Glomerular endothelial cell (primary cell): ENCODE measurements at places on chromosomes 13 and 19. TPM values are rescaled to one million over a fixed set of nuclear protein-coding genes. Genes with fewer than 3 reads are reported as not detected.

DNA sequence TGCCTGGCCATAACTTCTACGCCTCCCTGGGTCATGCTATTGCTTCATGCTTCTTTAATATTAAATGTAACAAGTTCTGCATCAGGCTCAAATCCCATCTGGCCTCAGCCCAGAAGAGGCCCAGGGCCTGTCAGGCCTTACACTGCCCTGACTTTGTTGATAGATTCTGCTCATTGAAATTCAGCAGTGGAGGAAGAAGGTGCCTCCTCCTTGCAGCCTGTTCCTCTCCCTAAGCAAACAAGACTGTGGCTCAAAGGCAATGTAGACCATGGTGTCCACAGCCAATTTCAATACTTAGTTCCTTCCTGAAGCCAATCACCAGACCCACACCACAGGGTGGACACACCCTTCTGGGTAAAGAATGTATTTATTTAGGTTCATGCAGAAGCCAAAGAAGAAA lies 59.4 kb downstream of the LACC1 start:
- DNase-seq = no peak

DNA sequence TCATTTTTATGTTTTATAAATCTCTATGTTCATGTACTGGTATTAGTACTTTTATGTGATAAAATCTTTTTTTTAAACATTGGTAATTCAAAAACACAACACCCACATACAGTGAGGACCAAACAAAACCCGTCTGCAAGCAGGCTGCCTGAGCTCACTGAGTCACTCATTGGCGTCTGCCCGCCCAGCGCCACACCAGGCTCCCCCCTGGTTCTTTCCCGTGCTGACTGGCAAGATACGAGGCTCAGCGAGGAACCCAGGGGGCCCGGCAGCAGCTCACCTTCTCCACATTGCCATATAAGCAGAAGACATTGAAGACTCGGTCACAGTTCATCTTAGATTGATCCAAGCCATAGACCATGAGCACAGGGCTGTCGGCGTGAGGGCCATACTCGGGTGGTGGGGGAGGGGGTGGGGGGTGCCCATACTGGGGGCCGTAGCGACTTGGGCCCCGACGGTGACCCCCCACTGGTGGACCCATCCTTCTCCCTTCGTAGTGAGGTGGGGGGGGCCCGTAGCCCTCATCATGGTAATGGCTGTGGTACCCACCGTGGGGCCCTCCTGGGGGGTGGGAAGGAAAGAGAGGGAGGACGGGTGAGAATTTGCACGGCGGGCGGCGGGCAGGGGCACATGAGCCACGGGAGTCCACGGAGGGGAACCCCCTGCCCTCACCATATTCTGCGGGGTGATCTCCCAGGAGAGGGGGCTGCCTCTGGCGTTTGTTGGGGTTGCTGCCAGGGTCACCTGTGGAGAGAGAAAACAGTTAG lies 8.4 kb upstream of the ECH1 start:
- DNase-seq = no peak

- no peak for DNase-seq
These were observed 64.3 kb downstream of the RASL11A start for GRCh38 chr13:27334774-27335435.

- no peak for DNase-seq
These were observed 3.3 kb downstream of the RNASEH2B start for GRCh38 chr13:50912851-50913250.

DNA sequence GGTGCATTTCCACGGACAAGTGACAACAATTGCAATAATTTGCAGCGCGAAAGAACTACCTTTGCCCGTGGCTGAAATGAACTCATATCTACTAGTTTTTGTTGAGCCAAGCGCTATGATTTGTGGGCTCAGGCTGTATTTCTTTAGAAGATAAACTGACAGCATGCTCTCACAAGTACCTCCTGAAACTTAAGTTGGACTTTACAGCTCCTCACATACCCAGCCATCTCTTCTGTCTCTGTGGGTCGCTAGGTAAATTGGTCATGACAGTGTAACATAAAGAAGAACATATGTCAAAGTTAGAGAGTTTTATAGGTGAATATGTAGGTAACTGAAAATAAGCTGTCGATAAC lies 839 bp downstream of the COG6 start:
- DNase-seq = no peak

DNA sequence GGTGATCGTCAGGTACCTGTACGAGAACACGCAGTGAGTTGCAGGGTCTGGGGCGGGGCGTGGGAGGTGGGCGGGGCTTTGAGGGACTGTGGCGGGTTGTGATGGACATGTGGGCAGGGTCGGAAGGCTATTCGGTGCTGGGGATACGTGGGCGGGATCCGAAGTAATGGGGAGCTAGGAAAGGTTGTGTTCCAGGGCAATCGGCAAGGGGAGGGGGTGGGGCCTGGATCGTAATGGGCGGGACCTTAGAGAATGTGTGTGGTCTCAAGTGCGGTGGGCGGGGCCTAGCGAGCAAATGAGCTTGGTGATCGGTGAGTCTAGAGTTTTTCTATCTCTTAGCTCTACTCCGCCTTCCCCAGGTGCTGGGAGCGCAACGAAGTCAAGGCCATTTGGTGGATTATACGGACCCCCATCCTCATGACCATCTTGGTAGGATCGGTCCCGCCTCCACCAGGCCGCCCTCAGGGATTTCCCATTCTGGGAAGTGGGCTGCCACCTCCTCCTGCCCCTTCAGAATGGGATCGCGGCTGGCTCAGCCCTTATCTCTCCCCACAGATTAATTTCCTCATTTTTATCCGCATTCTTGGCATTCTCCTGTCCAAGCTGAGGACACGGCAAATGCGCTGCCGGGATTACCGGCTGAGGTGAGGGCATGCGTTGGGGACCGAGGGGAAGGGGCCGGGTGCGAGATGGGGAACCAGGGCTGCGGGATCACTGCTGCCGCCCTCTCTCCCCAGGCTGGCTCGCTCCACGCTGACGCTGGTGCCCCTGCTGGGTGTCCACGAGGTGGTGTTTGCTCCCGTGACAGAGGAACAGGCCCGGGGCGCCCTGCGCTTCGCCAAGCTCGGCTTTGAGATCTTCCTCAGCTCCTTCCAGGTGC lies 9.6 kb downstream of the GIPR start:
- no peak for DNase-seq

GRCh38 chr19:40800997-40801377 lies 2.0 kb downstream of the EGLN2 start:
- DNase-seq = no peak

DNA sequence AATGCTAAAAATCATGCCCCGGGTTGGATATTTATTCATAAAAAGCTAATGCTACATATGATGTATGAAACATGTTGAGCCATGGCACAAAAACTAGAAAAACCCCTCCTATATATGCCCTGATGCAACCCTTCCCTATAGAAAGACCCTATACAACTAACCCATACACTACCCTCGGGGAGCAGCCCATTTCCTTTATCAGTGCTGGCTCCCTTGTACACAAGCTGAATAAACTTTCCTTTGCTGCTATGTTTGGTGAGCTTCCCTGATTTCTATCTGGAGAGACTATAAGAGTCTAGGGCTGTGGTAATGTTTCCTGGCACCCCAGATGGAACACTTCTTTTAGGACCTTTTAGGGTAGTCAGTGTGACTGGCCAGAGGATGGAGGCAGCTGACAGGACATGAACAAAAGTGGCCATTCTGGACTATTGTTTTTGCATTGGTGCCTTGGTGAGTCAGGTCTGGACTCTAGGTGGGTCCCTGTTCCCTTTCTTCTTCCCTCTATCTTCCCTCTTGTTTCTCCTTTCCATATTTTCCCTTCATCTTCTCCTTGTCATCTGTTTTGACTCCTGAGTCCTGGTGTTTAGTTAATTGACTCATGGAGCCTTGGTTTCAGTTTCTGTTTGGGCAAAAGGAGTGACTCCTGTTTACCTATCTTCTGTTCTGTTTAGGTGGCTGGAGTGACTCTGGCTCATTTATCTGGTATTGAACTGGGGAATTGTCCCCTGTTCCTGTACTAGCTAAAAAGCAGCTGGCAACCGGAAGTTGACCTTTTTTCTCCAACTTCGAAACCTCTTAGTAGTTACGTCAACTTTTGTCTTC lies 1321.8 kb upstream of the PCDH9 start:
- no peak for DNase-seq

GRCh38 chr19:44367024-44367423 lies 10.5 kb upstream of the ZNF112 start:
- DNase-seq = no peak

DNA sequence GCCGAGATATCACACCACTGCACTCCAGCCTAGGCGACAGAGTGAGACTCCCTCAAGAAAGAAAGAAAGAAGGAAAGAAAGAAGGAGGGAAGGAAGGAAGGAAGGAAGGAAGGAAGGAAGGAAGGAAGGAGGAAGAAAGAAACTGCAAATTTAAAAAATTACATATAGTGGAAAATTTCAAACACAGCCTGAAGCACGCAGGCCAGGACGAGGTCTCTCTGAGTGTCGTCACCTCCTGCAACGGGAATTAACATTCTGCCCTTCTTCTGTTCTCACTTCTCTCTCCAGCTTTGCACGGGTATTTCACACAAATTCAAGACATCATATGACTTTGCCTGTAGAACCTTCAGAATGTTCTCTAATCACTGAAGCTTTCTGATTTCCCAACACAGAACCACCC lies 108.2 kb downstream of the GNG7 start:
- DNase-seq = no peak

DNA sequence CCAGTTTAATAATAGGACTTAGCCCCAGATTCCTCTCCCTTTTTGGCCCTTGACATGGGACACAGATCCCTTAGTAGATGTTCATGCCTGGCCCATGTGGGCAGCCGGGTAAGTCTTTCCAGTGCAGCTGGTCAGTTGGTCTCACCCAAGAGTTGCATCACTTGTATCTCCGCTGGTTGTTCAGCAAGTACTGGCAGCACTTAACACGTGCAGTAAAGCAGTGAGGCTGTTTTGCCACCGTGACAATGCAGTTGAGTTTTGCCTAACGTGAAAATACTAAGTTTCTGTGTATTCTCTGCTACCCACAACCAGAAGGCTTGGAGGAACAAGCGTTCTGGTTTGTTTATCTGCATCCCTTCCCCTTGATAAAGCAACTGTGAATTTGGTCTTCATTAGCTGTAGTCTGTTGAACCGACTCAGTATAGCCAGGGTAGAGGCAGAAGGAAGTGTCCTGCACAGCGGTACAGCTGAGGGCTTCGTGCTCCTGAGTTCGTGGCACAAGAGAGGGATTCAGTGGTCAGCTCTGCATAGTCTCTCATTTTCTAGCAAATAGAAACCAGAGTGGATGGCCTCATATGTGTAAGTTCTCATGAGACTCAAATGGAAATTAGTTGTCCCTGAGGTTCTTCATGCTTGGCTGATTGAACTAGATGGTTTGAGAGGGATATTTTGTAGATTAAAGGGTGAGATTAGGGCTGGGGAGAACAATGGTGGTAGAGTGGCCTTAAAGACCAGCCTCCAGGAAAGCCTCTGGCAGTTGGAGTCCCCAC lies 50.3 kb downstream of the ARHGEF7 start:
- DNase-seq = no peak

- no peak for DNase-seq
These were observed 147.4 kb downstream of the PDS5B start for GRCh38 chr13:32733690-32734089.

DNA sequence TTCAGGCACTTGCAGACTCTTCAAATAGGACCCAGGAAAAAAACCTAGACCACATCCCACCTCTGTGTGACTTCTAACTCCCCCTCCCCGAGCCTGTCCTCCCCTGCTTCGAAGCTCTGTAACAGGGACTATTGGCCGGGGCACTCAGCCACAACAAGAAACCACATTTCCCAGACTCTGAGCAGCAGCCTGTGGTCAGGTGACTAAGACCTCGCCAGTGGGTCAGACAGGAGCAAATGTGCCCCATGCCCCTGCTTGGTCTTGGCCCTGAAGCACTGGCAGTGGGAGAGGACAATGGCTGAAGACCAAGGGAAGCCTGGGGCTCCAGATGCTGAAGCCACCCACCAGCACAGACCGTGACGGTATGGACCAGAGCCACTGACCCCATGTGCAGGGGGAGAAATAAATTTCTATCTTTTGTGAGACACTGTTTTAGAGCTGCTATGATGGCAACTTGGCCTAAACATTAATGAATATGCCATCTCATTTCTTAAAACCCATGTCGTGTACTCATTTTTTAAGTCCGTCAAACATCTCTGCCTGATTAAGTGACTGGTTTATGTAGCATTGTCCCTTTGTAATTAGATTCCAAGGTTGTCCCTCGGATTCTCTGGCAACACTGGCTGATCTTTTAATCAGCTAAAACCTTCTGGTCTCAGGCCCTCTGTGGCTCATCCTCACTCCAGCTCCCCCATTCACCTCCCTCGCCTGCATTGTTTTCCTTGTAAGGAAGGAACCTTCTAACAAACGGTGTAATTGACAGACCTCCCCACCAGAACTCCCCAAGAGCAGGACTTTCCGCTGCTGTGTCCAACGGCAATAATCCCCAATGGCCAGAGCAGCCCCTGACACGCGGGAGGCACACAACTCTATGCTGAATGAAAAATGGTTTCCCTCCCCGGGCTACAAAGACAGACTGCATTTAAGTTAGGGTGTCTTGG lies 98.4 kb downstream of the STK24 start:
- no peak for DNase-seq

DNA sequence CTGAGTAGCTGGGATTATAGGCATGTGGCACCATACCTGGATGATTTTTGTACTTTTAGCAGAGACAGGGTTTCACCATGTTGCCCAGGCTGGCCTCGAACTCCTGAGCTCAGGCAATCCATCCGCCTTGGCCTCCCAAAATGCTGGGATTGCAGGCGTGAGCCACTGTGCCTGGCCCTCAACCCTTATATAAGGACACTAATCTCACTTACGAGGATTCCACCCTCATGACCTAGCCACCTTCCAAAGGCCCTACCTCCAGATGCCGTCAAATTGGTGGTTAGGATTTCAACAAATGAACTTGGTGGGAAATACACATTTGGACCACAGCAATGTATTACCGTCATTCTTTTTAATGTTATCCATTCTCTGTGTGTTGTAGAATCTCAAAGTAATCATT lies 61.0 kb downstream of the ING1 start:
- DNase-seq = no peak

- DNase-seq = no peak
These were observed 1.9 kb upstream of the FXYD7 start for GRCh38 chr19:35140962-35141836.

GRCh38 chr13:57627663-57628062 lies 3.9 kb upstream of the PCDH17 start:
- DNase-seq = no peak

GRCh38 chr19:41691268-41691970 lies 3.3 kb upstream of the CEACAM7 start:
- no peak for DNase-seq

- DNase-seq = no peak
These were observed 522.0 kb upstream of the ATXN8OS start for GRCh38 chr13:69585656-69586055.

DNA sequence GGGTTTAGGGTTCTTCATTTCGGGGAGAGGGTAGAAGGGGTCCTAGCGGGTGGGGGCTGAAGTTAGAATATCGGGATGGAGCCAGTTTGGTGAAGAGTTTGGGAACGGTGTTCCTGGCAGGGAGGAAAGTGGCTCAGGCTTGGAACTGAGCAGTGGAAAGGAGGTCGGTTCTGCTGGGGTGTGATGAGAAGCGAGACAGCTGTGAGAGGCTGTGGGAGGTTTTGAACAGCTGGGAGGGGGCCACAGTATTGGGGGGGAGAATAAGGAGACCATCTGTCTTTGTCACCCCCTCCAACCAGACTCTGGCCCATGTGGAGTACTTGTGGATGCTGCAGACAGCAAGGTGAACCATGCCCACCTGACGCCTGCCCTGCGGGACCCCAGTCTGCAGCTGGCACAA lies 1.0 kb upstream of the TM6SF2 start:
- DNase-seq = no peak

PLVAP gene
- total RNA-seq = 5.4 and 22.9 TPM in 2 replicates

DNM2 gene
- 123 and 178 TPM in 2 replicates for total RNA-seq

NAPSA gene
- total RNA-seq = 0.10 and 0.70 TPM in 2 replicates

PEAK3 gene
- total RNA-seq = 0.05 TPM in 1 of 2 replicates, not detected in the other

PODNL1 gene
- 0.18 and 1.3 TPM in 2 replicates for total RNA-seq

SIGLEC8 gene
- total RNA-seq = not detected in 2 replicates

IZUMO4 gene
- total RNA-seq = 0.99 and 6.6 TPM in 2 replicates

LMTK3 gene
- not detected in 2 replicates for total RNA-seq

ZSCAN1 gene
- not detected in 2 replicates for total RNA-seq

HTR2A gene
- not detected in 2 replicates for total RNA-seq
